ENCODE measurements at places on chromosomes 3 and 15.

GRCh38 chr3:183981990-183982644 lies 35.6 kb downstream of the ABCC5 start:
- DNase-seq: no peak

DNA sequence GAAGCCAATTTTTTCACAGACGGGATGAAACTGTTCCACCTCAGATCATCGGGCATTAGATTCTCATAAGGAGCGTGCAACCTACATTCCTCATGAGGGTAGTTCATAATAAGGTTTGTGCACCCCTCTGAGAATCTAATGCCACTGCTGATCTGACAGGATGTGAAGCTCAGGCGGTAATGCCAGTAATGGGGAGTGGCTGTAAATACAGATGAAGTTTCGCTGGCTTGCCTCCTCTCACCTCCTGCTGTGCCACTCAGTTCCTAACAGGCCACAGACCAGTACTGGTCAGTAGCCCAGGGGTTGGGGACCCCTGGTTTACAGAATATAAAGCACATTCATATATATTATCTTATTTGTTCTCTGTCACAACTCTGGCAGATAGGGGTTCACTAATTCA lies 2.1 kb upstream of the LIMD1 start:
- DNase-seq: no peak

DNA sequence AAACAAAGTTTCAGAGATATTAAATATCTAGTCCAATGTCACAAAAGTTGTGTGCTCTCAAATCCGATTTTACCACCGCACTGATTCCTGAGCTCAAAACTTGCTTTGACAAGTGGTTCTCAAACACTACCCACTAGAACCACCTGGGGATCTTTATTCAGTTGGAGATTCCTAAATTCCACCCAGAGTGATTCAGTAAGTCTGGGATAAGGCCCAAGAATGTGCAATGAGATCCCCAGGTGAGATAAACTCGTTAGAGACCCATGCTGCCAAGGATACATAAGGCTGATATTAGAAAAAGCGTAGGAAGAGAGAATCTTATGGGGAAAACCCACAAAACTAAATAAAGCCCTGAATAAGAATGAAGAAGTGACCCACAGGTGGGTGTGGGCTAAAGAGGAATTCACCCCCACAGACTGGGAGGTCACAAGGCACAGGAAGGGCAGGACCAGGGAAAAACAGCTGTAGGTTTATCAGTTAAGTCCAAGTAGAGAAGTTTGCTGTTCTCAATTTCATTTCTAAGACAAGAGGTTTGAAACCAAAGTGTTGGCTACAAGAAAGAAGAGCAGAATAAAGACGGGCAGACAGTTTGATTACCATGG lies 11.5 kb upstream of the RPS17 start:
- no peak for DNase-seq

DNA sequence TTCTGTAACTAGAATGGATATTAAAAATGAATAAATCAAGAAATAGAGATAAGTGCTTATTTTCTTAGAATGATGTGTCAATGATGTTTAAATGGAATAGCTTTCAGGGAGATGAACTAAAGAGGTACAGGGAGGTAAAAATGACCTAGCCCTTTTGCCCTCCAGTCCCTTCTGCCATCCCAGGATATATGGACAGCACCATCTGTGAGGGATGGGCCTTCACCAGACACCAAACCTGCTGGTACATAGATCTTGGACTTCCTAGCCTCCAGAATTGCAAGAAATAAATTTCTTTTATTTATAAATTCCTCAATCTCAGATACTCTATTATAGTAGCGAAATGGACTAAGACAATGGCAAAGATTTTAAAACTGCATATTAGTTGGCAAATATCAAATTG lies 352.0 kb upstream of the THBS1 start:
- DNase-seq: no peak

Data from activated naive CD8-positive, alpha-beta T cell treated with anti-CD3 and anti-CD28 coated beads, Interleukin-2, amount 50 U/mL, for 24 hours (primary cell).